ENCODE measurements at places on chromosomes 2 and 18. TPM values are rescaled to one million over a fixed set of nuclear protein-coding genes. Genes with fewer than 3 reads are reported as not detected.

SERPINB3 gene
- total RNA-seq: not detected

SIX2 gene
- total RNA-seq: not detected

DNA sequence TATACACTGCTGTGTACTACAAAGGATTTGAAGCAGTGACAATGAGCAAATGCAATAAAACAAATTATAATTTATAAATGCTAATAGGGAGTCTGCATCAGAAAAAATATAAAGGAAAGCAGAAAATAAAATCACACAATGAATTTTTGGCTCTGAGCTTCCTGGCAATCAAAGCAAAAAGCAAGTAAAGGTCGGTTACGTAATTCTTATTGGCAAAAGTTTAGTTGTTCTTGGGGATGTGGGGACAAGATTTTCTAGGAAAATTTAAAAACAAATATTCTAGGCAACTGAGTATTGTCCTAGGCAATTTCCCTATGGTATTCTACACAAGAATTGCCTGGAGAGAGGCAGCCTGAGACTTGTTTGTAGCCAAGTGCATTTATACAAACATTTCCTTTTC, 1.8 kb downstream of the ORC2 start:
- H3K36me3 ChIP-seq: no peaks in the 10 kb centered on the region
- H3K4me1 ChIP-seq: peaks cover 1% of the 10 kb centered on the region

DNA sequence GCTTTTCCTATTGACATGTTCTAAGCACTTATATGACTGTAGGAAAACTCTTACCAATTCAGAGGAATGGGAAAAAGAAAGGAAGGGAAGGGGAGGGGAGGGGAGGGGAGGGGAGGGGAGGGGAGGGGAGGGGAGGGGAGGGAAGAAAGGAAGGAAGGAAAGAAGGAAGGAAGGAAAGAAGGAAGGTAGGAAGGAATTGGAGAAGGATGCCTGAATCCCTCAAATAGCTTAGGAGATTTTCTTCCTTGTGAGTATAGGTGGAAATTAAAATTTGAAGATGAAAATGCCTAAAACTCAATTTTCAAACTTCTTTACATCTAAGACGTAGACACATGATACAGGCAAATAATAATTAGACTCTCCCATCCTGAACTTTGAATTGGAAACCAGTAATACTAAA, 463.1 kb downstream of the SATB2 start:
- no peak for DNase-seq
- H3K36me3 ChIP-seq: no peaks in the 10 kb centered on the region
- no peak overlapping the region for H3K4me3 ChIP-seq
- H3K27me3 ChIP-seq: no peaks in the 10 kb centered on the region
- H3K4me1 ChIP-seq: no peaks in the 10 kb centered on the region

LRRTM1 gene
- total RNA-seq: 0.66 TPM

Data from ovary (tissue), 10 donors.